Activated CD4-positive, CD25-positive, alpha-beta regulatory T cell treated with anti-CD3 and anti-CD28 coated beads, Interleukin-2, amount 50 U/mL, for 72 hours (primary cell): ENCODE measurements at places on chromosomes 1 and 21.

- DNase-seq = no peak
Measured at GRCh38 chr1:115210302-115210711, 121.0 kb upstream of the TSPAN2 start.

GRCh38 chr1:231724041-231724440, 97.5 kb downstream of the DISC1 start:
- DNase-seq = no peak

- DNase-seq = no peak
Measured at GRCh38 chr21:25568246-25568645, 39.0 kb downstream of the MRPL39 start.

- DNase-seq = no peak
Measured at GRCh38 chr1:90335558-90335957, 340.6 kb downstream of the ZNF326 start.

GRCh38 chr1:229190057-229190575, 80.8 kb upstream of the RAB4A start:
- DNase-seq = no peak

DNA sequence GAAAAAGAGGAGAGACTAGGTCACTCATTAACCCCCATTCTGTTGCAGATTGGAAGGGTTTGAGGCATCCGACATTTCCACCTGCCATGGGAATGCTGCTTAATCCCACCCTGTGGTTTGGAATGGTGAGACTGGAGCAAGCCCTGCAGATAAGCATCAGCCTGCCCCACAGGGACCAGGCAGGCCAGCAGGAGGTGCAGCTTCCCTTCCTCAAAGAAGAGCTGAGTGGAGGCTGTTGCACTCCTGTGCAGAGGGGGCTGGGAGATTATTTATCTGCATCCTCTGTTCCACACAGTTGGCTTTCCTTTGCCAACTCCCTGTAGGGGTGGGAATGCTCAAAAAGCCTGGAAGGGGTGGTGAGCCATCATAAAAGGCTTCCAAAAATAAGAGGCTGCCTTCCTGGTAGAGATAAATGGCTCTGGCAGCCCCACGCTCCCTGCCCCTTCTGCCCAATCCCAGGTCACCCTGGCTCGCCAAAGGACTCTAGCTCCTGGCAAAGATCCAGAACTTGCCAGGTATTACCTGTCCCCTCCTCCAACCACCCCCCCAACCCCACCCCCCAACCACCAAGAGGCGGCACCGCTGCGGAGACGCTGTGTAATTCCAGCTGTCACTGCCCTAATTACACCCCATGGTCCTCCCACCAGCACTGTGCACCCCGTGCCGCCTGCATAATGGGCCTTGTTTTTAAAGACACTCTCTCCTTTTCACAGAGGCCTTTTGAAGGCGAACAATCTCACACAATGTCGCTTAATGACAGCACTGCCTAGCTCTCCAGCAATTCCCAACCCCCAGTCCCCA, 83.0 kb upstream of the ZC3H12A start:
- no peak for DNase-seq

GRCh38 chr1:195019385-195019784, 1588.9 kb downstream of the KCNT2 start:
- no peak for DNase-seq

DNA sequence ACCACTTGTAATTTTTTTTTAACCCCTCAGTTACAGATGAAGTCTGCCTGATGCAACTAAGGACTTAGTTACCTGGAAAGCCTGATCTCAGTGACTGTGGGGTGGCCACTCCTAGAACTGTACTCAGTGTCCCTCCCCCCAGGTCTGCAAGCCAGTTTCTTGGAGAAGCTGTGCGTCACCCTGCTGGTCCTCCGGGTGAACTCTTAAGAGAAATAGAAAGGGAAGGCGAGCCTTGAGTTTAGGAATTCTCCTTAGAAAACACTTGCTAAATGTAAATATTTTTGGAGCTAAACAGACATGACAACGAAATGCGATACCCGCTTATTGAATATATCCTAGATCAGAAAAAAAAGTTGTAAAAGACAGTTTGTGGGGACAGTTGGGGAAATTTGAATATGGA, 730 bp downstream of the SLC16A4 start:
- DNase-seq = no peak

GRCh38 chr1:233356705-233356987, 29.1 kb downstream of the MAP3K21 start:
- no peak for DNase-seq

- no peak for DNase-seq
Measured at GRCh38 chr21:25385911-25386474, 221.3 kb downstream of the MRPL39 start.

GRCh38 chr1:183920651-183921050, 115.7 kb downstream of the RGL1 start:
- DNase-seq = no peak

DNA sequence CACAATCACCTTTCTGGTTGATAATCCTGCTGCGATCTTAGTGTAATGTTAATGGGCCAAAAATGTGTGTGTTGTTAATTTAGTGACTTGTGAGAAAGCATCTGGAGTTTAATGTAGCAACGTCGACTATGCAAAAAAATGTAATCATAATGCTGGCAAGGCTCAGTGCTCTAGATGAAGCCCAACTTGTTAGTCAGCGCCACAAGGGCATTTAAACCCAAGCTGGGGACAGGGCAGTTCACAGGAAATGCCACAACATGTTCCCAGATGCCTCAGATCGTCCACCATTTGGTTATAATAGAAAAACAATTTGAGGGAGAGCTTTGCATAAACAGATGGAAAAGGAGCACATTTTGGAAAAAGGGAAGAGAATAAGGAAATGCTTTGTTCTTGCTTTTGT, 585.4 kb upstream of the PLXNA2 start:
- no peak for DNase-seq

DNA sequence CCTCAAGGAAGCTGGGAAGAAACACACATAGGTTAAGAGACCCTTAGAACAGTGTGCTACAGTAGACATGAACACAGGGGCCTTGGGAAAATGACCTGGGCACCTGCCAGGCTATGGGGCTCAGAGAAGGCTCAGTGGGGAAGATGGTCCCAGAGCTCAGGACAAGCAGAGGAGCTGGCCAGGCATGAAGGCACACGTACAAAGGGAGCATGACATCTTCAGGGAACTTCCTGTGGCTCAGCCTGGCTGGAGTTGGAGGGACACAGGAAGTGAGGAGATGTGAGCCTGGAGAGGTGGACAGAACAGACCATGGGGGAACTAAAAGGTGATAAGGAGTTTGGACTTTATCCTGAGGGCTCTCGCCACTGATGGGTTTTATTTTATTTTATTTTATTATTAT, 3.8 kb upstream of the SLC50A1 start:
- DNase-seq = no peak

GRCh38 chr1:204174958-204175357, 8.8 kb upstream of the REN start:
- DNase-seq = no peak

GRCh38 chr1:119367432-119368124, 1.0 kb upstream of the HAO2 start:
- no peak for DNase-seq

DNA sequence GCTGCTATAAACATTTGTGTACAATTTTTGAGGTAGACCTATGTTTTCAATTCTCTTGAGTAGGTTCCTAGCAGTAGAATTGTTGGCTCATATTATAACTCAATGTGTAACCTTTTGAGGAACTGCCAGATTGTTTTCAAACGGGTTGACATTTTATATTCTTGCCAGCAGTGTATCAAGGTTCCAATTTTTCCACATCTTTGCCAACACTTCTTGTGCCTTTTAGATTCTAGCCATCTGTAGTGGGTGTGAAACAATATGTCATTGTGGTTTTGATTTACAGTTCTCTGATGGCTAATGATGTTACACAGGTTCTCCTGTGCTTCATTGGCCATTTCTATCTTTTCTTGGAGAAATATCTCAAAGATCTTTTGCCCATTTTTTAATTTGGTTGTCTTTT, 36.4 kb downstream of the MAP3K7CL start:
- no peak for DNase-seq

DNA sequence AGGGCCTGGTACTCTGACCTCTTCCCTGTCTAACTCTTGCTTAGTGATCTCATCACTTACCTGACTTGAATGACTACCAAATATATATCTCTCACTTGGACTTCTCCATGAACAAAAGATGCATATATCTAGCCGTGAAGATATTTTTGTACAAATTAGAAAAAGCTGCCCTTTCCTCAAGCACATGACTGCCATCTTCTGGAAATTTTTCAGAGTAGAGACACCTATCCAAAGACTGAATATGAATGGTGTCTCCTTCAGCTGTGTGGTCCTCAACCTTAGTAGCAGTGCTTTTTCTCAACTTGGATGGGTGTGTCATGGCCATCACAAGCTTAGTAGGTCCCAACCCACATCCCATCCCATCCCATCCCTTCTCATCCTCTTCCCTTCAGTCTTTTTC, 142.3 kb downstream of the DNM3 start:
- no peak for DNase-seq

DNA sequence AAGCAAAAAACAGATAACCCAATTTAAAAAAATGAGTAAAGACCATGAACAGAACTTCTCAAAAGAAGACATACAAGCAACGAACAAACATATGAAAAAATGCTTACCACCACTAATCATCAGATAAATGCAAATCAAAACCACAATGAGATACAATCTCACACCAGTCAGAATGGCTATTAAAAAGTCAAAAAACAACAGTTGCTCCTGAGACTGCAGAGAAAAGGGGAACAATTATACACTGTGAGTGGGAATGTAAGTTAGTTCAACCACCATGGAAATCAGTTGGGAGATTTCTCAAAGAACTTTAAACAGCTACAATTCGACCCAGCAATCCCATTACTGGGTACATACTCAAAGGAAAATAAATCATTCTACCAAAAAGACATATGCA, 131.6 kb downstream of the PTGER3 start:
- DNase-seq = no peak

DNA sequence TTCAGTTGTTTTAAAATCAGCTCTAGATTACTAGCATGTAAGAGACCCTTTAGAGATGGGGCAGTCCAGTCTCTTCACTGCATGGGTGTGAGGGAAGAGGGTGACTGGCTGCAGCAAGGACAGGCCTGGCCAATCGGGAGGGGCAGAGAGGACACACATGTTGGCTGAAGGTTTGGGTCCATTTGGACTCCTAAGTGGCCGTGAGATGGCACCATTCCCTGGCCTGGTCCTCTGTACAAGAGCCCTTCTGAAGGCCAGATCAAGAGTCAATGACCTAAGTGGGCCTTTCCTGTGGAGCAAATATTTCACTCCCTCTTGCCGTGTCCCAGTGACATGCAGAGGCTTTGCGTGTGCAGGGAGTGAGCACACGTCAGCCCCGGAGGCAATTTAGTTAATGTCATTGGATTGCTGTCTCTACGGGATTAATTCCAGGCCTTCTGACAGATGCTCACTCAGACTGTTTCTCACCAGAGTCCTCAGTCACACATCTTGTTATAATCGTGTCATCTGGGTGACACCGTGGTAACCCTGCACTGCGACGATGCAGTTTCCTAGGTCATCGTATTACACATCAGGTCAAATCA, 613.0 kb downstream of the NPHP4 start:
- DNase-seq = no peak

DNA sequence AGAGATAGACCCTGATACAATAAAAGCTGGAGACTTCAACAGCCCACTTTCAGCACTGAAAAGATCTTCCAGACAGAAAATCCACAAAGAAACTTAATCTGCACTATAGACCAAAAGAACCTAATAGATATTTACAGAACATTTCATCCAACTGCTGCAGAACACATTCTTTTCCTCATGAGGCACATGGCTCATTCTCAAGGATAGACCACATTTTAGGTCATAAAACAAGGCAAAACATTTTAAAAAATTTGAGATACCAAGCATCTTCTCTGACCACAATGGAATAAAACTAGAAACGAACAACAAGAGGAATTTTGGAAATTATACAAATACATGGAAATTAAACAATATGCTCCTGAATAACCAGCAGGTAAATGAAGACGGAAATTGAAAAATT, 15.0 kb upstream of the IL20 start:
- no peak for DNase-seq

- DNase-seq = no peak
Measured at GRCh38 chr1:86207323-86207722, 50.8 kb upstream of the COL24A1 start.

- DNase-seq = no peak
Measured at GRCh38 chr1:119483441-119484200, 23.4 kb upstream of the HSD3B1 start.

DNA sequence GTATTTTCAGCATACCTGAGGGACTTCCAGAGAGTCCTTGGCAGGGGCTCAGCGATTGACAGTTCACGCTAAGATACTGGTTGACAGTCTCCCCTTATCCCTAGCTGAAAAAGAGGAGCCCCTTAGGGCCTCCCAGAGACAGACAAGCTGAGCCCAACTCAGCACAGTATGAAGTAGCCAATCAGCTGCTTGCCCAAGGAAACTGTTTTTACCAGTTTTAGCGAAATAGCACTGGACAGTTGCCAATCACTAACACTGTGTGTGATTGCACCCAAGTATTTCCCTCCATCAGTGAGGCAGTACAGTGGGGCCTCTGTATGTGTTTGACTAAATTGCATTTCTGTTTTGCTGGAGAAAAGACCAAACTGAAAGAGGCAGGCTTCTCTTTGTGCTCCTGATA, 27.0 kb downstream of the KHDRBS1 start:
- DNase-seq = no peak

- DNase-seq = no peak
Measured at GRCh38 chr21:15768853-15769252, 39.1 kb downstream of the USP25 start.

GRCh38 chr1:203281851-203282661, 23.3 kb upstream of the BTG2 start:
- no peak for DNase-seq

GRCh38 chr1:157133426-157133825, 4.8 kb downstream of the ETV3 start:
- DNase-seq = no peak

- no peak for DNase-seq
Measured at GRCh38 chr1:209855623-209856022, 27.9 kb downstream of the UTP25 start.
